ENCODE measurements at places on chromosomes 7 and 10.

DNA sequence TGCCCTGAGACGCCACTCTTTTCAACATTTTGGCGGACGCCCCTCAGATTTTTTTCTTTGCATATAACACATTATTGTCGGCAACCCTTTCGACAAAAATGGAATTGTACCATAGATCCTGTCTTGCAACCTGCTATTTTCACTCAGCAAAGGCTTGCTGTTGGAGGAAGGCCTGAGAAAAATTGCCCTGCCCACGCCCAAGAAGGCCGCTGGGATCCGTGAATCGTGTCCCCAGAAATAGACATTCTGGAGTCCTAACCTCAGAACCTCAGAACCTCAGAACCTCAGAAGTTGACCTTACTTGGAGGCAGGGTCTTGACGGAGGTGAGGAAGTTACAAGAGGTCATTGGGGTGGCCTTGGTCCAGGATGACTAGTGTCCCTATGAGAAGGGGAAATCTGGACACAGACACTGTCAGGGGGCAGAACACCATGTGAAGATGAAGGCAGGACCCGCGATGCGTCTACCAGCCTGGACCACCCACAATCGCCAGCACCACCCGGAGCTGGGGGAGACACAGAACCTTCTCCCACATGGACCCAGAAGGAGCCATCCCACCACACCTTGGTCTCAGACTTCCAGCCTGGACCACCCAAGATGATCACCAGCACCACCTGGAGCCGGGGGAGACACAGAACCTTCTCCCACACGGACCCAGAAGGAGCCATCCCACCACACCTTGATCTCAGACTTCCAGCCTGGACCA, 19.1 kb upstream of the DNAAF5 start:
- no peak for DNase-seq

- no peak for DNase-seq
Observed at GRCh38 chr7:3336042-3336665, 35.1 kb downstream of the SDK1 start.

- DNase-seq: no peak
Observed at GRCh38 chr7:77481615-77482014, 55.5 kb upstream of the PTPN12 start.

GRCh38 chr7:114777288-114777687, 144.6 kb upstream of the MDFIC start:
- no peak for DNase-seq

- DNase-seq: no peak
Observed at GRCh38 chr7:52325237-52325636, 710.2 kb upstream of the POM121L12 start.

- DNase-seq: no peak
Observed at GRCh38 chr10:71244431-71245419, 32.4 kb downstream of the UNC5B start.

GRCh38 chr10:92222603-92223262, 68.1 kb downstream of the CPEB3 start:
- no peak for DNase-seq

- no peak for DNase-seq
Observed at GRCh38 chr7:5278766-5279165, 4.0 kb upstream of the SLC29A4 start.

GRCh38 chr7:33806298-33807154, 98.8 kb upstream of the BMPER start:
- DNase-seq: no peak

- no peak for DNase-seq
Observed at GRCh38 chr7:73931502-73931901, 70.5 kb downstream of the TMEM270 start.

DNA sequence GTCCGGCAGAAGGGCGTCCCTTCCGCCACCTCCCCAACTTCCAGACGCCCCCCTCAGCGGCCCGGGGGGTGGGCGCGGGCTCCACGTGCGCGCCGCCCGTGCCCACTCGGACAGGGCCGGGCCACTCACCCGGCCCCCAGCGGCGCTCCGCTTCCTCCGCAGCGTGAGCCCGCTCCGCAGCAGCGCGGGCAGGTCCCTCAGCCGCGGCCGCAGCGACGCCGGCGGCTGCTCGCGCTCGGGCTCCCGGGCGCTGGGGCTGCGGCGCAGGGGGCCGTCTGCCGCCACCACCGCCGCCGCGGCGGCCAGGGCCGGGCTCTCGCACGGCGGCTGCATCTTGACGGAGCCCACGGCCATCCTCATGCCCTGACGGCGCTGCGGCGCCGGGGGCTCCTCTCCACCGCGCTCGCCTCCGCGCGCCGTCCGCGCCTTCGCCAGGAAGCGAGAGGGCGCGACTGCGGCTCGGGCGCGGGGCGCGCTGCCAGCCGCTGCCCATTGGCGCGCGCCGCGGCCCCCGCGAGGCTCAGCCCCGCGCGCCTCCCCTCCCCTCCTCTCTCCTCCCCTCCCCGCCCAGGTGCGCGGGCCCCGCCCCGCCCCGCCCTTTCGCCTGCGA, at the start of gene RAPGEF5:
TSS of gene RAPGEF5 (minus strand) at position 454 of the 610 bp plus-strand sequence. CDS start at position 360, 94 bp downstream.
- DNase-seq: no peak

DNA sequence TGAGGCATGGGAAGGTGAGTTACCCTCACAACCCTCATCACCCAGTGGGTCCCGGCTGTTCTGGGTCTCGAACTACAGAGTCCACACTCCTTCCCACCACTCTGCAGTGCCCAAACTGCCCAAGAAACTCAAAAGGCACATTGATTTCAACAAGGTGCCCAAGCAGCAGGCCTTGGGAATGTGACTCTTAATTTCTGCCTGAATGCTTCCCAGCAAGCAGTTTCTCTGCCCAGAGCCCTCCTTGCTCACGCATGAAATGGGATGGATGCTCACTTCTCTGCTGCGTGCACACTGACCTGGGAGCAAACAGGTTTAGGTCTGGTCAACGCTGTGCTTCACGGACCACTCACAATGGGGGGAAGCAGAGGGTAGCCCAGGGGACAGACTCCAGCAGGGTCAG, 77.9 kb downstream of the GRB10 start:
- DNase-seq: no peak

DNA sequence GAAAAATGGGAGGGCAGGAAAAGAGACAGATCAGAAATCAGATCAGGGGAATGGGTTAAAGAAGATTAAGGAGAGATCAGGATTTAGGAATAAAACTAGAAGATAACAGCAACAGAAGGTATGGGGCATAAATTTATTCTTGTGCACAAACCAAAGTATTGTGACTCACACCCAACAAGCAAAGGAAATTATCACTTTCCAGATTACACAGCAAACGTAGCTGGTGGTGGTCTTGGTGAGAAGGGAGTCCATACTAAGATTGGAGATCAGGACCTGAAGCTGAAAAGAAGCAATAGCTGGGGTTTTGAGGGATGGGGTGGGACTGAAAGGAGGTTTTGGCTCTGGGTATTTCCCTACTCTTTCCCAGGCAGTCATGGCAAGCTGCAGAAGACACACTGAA, 3.5 kb upstream of the MYOZ1 start:
- no peak for DNase-seq

DNA sequence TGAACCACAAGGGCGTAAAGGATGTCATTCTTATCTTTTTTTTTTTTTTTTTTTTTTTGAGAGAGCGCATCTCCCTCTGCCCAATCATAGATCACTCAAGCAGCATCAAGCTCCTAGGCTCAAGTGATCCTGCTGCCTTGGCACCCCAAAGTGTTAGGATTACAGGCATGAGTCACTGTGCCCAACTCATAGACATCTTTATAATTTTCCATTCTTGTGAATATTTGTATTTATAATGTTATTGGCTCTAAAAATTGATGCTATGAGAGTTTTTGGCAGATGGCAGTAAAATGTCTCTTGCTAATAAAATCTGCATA, 128.7 kb downstream of the AKR1D1 start:
- DNase-seq: no peak

DNA sequence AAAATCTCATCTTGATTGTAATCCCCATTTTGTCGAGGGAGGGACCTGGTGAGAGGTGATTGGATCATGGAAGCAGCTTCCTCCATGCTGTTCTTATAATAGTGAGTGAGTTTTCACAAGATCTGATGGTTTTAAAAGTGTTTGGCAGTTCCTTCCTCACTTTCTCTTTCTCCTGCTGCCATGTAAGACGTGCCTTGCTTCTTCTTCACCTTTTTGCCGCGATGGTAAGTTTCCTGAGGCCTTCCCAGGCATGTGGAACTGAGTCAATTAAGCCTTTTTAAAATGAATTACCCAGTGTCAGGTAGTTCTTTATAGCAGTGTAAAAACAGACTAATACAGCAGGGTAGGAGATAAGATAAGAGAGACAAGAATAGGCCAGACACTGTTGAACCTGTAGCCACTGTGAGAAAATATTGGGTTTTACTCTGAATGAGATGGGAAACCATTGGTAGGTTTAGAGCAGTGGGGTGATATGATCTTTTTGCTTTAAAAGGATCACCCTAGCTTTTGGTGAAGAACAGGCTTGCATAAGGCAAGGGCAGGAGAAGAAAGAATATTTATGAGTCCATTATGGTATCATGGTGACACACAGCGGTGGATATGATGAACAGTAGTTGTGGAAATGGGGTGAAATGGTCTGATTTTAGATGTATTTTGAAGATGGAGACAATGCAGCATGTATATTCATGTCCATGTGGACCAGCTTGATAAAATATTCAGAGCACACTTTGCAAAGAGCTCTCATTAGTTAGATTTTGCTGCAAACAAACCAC, 11.5 kb downstream of the OR6B1 start:
- no peak for DNase-seq

DNA sequence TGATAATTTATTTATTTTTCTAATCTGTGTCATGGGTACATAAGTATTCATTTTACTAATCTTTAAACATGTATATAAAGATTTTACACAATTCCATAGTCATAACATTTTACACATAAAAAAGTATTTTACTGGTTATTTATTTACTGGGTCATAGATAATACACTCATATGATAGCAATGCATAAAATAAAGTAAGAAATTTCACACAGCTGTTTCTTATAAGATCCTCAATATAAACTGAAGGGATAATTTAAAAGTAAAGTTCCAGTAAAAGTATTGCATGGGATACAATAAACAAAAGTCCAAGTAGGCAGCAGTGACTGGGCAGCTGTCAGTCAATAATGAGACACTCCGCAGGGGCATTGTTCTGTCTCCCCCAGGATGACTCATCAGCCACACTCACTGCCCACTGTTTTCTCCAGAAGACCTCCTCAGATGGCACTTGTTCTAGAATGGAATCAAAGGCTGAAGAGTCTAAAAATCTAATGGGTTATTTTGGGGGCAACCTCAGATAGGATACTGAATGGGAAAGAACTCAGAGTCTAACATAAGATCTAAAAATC, 32.7 kb downstream of the DPY19L1 start:
- no peak for DNase-seq

- DNase-seq: no peak
Observed at GRCh38 chr7:142894985-142895593, 9.5 kb upstream of the TRPV6 start.

- no peak for DNase-seq
Observed at GRCh38 chr10:79047875-79048638, 20.7 kb upstream of the ZMIZ1 start.

GRCh38 chr7:103573479-103574058, 127.6 kb upstream of the SLC26A5 start:
- DNase-seq: no peak

- DNase-seq: no peak
Observed at GRCh38 chr10:115921795-115922194, 351.2 kb downstream of the GFRA1 start.

- no peak for DNase-seq
Observed at GRCh38 chr10:79148452-79149344, 79.9 kb downstream of the ZMIZ1 start.

- no peak for DNase-seq
Observed at GRCh38 chr10:63761243-63761642, 240.0 kb downstream of the REEP3 start.

DNA sequence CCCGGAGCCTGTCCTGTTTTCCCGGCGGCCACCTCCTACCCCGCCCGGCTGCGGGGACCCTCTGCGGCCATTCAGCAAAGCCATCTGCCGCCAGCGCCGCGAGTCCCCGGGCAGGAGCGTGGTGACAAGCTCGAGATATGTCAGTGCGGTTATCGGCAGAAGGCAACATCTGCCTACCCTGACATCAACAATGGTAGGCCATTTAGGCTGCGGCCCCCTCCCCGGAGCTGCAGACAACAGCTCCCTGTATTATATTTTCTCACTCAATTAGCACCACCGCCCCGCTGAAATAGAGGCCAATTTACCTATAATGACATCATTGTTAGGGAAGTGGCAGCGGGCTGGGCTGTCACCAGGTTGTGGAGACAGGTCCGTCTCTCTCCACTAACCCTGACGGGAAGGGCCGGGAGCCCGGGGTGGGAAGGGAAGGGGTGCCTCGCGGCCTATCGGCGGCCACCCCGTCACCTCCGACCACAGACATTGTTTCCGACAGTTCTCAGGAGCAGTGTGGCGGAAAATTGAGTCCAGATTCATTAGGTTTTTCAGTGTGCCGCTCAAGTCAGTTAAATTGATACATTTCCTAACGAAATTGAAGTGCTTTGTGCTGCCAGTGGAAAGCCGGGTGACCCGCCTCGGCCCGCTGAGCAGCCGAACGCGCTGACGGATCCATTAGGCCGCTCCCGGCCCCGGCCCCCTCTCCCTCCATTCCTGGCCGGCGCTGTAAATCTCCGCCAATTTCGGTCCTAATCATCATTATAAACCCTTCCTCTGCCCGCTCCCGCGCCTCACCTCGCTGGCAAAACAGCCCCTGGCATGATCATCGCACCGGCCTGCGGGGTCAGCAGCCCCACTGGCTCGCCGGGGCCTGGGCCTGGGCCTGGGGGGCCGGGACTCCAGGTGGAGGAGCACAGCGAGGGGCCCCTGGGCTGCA, 43.0 kb downstream of the UNCX start:
- no peak for DNase-seq

DNA sequence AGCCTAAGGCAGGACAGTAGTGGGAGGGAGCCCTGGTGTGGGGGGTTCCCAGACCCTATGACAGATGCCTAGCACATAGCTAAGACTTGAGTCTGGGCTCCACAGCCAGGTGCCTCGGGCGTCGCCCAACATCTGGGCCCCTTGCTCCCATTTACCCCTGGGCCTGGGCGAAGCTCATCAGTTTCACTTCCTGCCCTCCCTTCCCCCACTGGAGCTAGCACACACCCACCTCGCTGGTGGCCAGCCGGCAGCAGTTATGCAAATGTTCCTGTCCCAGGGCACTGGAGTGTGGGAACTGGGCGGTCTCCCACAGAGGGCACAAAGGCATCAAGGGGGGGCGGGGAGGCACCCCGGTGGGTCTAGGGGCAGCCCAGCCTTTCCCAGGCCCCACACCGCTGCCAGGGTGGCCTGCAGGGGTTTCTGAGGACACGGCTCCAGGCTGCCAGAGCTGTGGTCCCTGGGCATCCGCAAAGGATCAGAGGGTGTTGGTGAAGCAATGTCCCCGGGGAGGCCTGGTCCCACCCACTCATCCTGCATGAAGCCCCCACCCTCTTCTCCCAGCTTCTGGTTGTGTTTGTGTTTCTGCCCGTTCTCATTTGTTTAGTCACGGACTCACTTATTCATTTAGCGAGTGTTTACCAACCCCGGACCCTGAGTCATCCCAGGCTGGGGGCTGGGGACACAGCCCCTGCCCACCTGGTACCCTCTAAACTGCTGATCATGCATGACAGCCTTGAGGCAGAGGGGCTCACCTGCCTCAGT, 20.4 kb downstream of the SH2B2 start:
- DNase-seq: no peak

Data from cortex of kidney (tissue), 1 donor.